Gastrocnemius medialis (tissue), 4 donors: ENCODE measurements at places on chromosomes 4 and X.
A peak's percentile ranks its signal among the peaks of the same experiment; 100 is the strongest.

GRCh38 chrX:133579631-133580030 lies 164.3 kb upstream of the GPC4 start:
- no peak overlapping the region for H3K4me3 ChIP-seq
- no peak overlapping the region for H3K27ac ChIP-seq
- H3K27me3 ChIP-seq, result no peaks in the 10 kb centered on the region
- no peak for DNase-seq

DNA sequence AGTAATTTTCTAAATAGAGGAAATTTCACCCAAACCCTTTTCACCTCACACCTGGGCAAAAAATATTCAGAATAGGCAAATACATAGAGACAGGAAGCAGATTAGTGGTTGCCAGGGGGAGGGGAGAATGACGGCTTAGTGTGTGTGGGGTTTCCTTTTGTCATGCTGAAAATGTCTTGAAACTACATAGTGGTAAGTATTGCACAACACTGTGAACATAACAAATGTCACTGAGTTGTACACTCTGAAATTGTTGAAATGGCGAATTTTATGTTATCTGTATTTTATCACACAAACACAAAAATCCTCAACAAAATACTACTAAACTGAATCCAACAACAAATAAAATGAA lies 60.7 kb upstream of the PLAC1 start:
- H3K27ac ChIP-seq, result no peak overlapping the region
- DNase-seq, result no peak
- no peaks in the 10 kb centered on the region for H3K36me3 ChIP-seq
- no peak overlapping the region for H3K4me3 ChIP-seq
- no peaks in the 10 kb centered on the region for H3K27me3 ChIP-seq
- no peaks in the 10 kb centered on the region for H3K4me1 ChIP-seq

GRCh38 chr4:148114436-148114835 lies 327.8 kb downstream of the NR3C2 start:
- H3K27me3 ChIP-seq, result no peaks in the 10 kb centered on the region
- H3K4me3 ChIP-seq, result no peak overlapping the region
- peaks cover 15% of the 10 kb centered on the region for H3K36me3 ChIP-seq

GRCh38 chrX:130173190-130173895 lies 1.6 kb downstream of the RAB33A start:
- peak overlapping the region; percentile 68 for H3K27ac ChIP-seq
- DNase-seq, result peak; percentile 30
- H3K4me1 ChIP-seq, result no peaks in the 10 kb centered on the region
- H3K36me3 ChIP-seq, result no peaks in the 10 kb centered on the region
- peaks cover 6% of the 10 kb centered on the region for H3K27me3 ChIP-seq

GRCh38 chrX:147680251-147680650 lies 231.5 kb upstream of the FMR1 start:
- H3K27me3 ChIP-seq, result no peaks in the 10 kb centered on the region
- no peak for DNase-seq
- no peak overlapping the region for H3K27ac ChIP-seq
